Fibroblast of mammary gland (primary cell): ENCODE measurements at places on chromosomes 1 and 21.

DNA sequence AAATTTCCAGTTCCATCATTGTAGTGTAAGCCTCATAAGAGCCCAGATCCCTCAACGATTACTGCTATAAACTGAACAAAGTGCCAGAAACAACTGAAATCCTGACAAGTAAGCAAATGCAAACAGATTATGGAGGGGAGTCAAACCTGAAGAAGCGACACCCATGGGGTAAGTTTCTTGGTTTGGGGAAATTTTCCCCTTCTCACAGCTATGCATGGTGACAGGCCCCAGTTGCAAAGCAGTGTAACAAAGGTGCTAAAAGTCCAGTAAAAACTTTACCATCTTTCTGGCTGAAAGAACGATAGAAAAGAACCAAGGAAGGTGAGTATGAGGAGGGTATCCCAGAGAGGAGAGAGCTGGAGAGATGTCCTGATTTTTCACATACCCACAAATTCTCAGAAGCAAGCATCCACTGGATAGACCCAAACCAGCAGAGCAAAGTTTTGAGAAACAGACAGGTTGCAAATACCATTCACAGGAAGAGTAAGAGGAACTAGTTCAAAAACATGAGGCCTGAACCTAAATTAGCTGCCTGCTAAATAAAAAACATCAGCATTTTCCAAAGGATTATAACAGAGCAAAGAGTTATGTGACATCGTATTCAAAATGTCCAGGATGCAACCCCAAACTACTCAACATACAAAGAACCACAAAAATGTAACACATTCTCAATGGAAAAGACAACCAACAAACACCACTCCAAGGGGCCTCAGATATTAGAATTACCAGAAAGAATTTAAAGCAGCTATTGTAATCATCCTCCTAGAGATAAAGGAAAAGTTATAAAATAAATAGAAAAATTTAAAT, 14.5 kb downstream of the SCYL3 start:
- no peak for DNase-seq

DNA sequence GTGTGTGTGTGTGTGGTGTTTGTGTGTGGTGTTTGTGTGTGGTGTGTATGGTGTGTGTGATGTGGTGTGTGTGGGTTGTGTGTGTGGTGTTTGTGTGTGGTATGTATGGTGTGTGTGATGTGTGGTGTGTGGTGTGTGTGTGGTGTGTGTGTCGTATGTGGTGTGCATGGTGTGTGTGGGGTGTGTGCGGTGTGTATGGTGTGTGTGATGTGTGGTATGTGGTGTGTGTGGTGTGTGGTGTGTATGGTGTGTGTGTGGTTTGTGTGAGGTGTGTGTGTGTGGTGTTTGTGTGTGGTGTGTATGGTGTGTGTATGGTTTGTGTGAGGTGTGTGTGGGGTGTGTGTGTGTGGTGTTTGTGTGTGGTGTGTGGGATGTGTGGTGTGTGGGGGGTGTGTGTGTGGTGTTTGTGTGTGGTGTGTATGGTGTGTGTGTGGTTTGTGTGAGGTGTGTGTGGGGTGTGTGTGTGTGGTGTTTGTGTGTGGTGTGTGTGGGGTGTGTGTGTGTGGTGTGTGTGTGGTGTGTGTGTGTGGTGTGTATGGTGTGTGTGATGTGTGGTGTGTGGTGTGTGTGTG, 106.2 kb upstream of the ADAR start:
- no peak for DNase-seq

GRCh38 chr1:93111561-93111960, 32.5 kb downstream of the MTF2 start:
- peak; percentile 8 for DNase-seq

GRCh38 chr1:201758499-201759050, 70.4 kb upstream of the IPO9 start:
- DNase-seq = no peak

DNA sequence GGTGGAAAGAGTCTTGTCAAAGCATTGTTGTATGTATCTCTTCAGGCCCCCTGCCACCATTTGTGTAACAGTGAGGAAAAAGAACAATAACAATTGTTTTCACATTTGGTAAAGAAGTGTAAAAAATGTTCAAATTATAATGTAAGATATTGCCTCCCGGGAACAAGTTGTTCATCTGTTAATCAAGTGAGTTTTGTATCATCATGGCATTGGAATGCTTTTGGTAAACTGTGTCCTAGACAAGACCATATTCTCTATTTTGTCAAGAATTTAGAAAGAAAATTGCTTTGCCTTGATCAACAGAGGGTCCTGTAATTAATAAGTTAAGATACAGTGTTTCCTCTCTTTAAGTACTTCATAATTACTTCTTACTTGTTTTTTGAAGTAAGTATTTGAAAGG, 692.0 kb upstream of the NR5A2 start:
- peak; percentile 11 for DNase-seq

DNA sequence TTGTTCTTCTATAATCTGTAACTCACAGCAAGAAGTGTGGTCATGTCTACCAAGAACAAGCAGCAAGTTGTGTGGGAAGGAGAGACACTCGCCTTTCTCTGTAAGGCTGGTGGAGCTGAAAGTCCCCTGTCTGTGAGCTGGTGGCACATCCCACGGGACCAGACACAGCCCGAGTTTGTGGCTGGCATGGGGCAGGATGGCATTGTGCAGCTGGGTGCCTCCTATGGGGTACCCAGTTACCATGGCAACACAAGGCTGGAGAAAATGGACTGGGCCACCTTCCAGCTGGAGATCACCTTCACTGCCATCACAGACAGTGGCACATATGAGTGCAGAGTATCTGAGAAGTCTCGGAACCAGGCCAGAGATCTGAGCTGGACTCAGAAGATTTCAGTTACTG, 15.5 kb downstream of the CD101 start:
- DNase-seq = no peak

- DNase-seq = no peak
These were observed 3.4 kb downstream of the DCST1 start for GRCh38 chr1:155037043-155037442.

DNA sequence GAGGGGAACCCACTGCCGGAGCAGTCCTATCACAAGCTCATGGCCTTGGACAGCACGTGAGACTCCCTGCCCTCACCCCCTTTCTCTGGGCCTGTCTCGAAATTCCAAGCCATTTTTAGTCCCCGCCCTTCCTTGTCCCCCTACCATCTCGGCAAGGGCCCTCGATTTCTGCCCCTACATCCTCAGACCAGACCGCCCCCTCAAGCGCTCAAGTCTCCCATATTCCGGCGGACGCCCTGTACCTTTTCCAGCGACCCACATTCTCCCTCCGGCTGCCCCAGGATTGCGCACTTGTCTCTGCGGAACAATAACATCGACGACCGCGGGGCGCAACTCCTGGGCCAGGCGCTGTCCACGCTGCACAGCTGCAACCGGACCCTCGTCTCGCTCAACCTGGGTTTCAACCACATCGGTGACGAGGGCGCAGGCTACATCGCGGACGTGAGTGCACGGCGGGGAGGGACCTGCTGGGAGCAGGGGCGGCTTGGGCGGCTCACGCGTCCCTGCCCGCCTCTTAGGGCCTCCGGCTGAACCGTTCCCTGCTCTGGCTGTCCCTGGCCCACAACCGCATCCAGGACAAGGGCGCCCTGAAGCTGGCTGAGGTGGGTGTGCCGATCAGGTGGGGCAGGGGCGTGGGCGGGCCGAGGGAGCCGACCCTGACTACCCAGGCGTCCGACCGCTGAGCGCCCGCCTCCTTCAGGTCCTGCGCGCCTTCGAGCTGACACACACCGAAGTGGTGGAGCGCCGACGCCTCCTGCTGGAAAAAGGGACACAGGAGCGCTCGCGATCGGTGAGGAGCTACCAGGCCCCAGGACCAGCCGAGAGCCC, 7.0 kb downstream of the LRRC71 start:
- peak; percentile 63 for DNase-seq

DNA sequence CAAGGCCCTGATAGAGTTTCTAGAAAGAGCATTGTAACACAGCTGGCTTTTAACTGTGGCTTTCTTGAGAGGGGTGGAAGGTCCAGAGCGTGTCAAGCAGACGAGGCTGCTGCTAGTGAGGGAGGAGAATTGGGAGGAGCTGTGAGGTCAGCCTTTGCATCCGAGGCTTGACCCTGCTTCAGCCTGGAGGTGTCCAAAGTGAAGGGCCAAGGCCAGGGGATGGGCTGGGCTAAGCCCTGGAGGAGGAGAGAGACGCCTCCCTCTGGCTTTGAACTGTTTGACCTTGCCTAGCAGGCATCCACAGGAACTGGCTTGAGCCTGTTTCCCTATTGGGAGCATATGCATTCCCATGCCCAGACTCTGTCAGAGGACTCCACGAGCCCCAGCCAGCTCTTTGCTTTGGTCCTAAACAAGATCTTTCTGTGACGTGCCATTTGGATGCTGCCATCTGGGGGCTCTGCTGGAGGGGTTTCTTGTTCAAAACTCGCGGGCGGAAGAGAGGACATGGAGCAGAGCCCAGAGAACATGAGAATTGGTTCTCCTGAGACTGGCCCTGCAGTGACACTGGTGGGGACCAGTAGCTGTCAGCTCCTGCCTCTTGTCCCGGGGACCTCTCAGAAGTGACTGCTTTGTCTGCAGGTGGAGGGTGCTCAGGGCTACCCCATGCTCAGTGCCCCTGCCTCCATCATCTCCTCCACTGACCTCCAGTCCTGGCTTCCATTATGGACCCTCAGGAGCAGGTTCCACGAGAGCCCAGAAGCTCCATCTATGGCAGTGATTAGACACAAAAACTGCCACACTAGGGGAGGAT, 5.5 kb downstream of the ACTRT2 start:
- no peak for DNase-seq

DNA sequence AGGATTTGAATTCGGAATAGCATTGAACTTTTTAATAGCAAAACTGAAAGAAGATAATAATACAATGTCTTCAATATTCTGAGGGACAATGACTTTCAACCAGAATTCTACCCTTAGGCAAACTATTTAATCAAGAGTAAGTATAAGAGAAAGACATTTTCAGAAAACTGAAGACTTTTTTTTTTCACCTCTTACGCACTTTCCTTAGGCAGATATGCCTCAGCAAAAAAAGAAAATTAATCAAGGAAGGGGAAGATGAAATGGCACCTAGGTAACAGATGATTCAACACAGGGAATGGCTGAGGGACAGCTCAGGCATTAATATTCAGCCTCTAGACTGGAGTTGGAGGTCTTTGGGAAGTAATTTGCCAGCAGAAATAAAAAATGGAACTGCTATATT, 184.9 kb downstream of the URB2 start:
- no peak for DNase-seq

DNA sequence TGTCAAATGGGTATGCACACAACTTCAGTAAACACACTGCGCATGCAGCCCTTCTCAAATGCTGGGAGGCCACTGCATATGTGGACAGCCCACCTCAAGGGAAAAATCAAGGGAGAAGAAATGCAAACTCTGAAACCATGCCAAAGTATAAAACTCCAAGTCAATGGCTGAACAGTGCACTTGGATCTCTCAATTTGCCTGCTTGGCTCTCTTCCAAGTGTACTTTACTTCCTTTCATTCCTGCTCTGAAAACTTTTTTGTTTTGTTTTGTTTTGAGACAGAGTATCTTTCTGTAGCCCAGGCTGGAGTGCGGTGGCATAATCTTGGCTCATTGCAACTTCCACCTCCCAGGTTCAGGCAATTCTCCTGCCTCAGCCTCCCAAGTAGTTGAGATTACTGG, 18.8 kb upstream of the COP1 start:
- DNase-seq = no peak

- DNase-seq = no peak
These were observed 5.9 kb downstream of the LRP8 start for GRCh38 chr1:53321776-53322602.

DNA sequence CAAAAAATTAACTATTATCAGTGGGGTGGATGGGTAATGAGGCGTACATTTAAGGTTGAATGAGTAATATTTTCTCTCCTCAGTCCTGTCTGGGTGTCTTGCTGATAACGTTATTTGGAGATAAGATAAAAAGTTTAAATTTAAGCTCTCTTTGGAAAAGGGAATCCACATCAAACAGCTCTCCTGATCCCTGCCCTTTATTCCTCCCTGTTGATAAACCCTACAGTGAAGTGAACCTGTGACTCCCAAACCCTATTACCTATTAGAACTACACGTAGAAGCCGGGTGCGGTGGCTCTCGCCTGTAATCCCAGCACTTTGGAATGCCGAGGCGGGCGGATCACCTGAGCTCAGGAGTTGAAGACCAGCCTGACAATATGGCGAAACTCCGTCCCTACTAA, 9.9 kb upstream of the GPR161 start:
- no peak for DNase-seq

DNA sequence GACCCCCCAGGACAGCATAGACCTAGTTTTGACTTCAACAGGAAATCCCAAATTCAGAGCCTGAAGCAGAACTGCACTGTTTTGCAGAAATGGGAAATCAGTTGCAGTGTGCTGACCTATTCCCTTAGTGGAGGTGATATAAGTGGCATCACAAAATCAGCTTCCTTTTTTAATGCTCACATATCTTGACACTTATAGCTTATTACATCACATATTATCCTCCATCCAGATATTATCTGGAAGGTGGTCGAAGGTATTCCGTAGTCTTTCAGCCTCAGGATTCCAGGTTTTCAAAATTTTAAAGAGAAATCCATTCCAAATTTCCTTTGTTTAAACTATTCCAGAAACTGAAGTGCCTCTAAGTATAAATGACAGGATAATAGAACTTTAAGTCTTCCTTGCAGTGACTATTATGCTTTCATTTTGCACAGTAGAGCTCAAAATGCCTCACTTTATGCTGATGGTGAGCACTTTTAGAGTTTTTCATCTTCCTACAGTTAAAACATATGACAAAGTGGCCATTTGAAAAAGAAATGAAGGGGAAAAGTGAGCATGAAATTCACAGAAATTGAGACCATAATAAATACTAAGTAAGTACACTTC, 106.4 kb upstream of the DPYD start:
- no peak for DNase-seq

DNA sequence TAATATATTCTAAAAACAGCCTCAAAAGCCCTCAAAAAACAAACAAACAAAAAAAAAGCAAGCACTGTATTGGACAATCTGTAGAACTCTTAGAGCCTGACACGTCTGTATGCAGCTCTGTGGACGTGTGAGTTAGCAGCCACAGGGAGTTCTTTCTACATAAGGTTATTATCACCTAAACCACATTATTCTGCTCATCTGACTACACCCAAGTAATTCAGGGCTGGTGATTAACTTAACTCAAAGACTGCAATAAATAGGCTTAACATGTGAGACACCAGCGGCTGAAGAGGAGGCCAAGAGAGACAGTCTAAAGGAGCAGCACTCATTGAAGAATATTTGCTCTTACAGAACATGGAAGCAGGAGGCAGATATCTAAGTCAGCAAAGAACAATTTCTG, 316.0 kb downstream of the VAV3 start:
- no peak for DNase-seq

DNA sequence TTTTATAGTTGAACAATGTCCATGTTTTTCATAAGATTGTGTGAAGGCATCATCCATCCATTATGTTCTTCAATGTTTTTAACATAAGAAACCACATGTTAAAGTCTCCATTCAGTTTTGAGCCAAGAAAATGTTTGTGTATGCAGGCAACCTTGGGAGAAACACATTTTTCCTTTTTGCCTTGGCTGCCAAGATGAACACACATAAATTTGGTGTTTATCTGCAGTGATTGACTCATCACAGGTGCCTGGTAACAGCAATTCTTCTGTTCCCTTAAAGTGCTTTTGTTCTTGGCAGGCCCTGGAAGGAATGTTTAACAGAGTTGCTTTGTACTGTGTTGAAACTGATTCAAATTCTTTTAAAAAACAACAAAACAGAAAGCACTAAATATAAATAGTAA, 709.9 kb upstream of the ADGRL4 start:
- DNase-seq = peak; percentile 71
